Esophagus squamous epithelium (tissue), 5 donors: ENCODE measurements at places on chromosomes 5 and 9. TPM values are rescaled to one million over a fixed set of nuclear protein-coding genes. Genes with fewer than 3 reads are reported as not detected.
A peak's percentile ranks its signal among the peaks of the same experiment; 100 is the strongest.

DNA sequence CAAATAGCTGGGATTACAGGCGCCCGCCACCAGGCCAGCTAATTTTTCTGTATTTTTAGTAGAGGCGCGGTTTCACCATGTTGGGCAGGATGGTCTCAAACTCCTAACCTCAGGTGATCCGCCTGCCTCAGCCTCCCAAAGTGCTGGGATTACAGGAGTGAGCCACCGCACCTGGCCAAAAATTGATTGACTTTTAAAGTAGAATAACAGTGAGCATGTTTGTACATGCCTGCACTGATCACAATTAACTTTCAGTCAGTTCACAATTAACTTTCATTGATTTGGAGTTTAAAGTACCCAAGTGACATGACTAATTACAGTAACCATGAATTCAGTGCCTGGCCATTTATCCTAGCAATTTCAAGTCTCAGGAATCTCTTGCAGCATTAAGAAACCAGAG is 61.3 kb downstream of the ANKH start:
- H3K36me3 ChIP-seq, result no peaks in the 10 kb centered on the region
- H3K27ac ChIP-seq, result peak overlapping the region; percentile 47
- no peaks in the 10 kb centered on the region for H3K4me1 ChIP-seq
- no peak for DNase-seq
- no peak overlapping the region for H3K4me3 ChIP-seq

DNA sequence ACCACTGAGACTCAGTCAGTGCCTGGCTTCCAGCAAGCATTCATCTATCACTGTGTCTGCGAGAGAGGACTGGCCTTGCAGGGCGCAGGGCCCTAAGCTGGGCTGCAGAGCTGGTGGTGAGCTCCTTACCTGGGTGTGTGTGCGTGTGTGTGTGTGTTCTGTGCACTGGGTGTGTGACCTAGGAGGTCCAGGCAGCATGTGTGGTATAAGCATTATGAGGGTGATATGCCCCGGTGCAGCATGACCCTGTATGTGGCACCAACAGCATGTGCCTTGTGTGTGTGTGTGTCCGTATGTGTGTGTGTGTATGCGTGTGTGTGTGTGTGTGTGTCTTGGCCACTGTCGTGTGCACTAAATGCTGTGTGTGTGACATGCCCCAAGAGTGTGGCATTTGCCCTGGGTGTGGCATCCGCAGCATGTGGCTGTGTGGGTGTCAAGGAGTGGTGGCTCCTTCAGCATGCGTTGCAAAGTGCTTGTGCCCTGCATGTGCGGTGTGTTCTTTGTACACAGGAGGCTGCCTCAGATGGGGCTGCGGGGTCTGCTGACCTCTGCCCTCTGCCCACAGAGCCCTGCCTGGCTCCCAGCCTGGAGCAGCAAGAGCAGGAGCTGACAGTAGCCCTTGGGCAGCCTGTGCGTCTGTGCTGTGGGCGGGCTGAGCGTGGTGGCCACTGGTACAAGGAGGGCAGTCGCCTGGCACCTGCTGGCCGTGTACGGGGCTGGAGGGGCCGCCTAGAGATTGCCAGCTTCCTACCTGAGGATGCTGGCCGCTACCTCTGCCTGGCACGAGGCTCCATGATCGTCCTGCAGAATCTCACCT is 3.3 kb downstream of the FGFR4 start:
- H3K4me3 ChIP-seq, result no peak overlapping the region
- H3K27me3 ChIP-seq, result no peaks in the 10 kb centered on the region
- peaks cover 55% of the 10 kb centered on the region for H3K4me1 ChIP-seq

- DNase-seq, result no peak
- no peaks in the 10 kb centered on the region for H3K36me3 ChIP-seq
- H3K4me1 ChIP-seq, result no peaks in the 10 kb centered on the region
- no peak overlapping the region for H3K27ac ChIP-seq
- no peak overlapping the region for H3K4me3 ChIP-seq
These were observed 821.5 kb downstream of the EFNA5 start for GRCh38 chr5:106849266-106849665.

DNA sequence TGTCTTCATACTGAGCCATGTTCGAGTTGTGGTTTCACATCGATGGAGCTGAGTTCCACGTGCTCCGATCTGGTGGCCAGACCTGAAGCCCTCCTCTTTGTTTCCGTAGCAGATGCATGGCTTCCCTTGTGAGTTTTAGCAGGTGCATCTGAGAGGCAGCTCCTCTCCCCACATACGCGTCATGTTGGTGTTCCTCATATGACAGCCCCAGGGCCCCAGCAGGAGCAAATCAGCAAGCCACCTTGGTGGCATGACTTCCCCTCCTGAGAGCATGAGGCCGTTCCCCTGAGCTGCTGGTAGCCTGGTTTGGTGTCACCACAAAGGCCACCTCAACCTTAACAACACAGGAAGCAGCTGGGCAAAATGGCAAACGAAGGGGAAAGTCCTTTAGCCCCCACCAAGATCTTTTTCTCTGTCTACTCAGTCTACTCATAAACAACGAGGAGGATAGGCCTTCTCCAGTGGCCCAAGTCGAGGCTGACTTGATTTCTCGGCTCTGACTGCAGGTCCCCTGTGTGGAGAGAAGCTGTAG is 5.9 kb downstream of the CYFIP2 start:
- peak overlapping the region; percentile 67 for H3K27ac ChIP-seq
- H3K36me3 ChIP-seq, result no peaks in the 10 kb centered on the region
- H3K27me3 ChIP-seq, result no peaks in the 10 kb centered on the region
- H3K4me3 ChIP-seq, result no peak overlapping the region
- peaks cover under 1% of the 10 kb centered on the region for H3K4me1 ChIP-seq

- no peak for DNase-seq
- no peaks in the 10 kb centered on the region for H3K36me3 ChIP-seq
- no peaks in the 10 kb centered on the region for H3K4me1 ChIP-seq
- no peak overlapping the region for H3K27ac ChIP-seq
- no peaks in the 10 kb centered on the region for H3K27me3 ChIP-seq
These were observed 139.9 kb downstream of the ADAMTS6 start for GRCh38 chr5:65341835-65342234.

DNA sequence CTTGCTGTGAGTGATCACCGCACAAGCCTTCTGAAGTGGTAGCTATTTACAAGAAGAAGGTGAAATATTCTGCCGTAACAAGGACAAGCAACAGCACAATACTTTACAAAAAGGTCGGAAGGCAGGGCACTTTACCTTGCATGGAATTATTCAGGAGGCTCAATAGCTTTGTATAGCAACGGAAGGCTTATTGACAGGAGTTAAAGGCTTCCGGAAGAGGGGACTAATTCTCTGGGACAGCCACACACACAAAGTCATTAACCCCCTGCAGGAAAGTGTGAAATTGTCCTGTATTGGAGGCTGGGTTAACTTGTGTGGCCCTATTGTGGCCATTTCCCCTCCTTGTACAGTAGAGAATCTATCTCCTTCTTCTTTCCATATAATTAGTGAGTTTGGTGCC is 199.3 kb upstream of the SEMA6A start:
- no peak for DNase-seq
- H3K4me1 ChIP-seq, result peaks cover 8% of the 10 kb centered on the region
- no peaks in the 10 kb centered on the region for H3K36me3 ChIP-seq
- no peaks in the 10 kb centered on the region for H3K27me3 ChIP-seq
- H3K4me3 ChIP-seq, result no peak overlapping the region

DNA sequence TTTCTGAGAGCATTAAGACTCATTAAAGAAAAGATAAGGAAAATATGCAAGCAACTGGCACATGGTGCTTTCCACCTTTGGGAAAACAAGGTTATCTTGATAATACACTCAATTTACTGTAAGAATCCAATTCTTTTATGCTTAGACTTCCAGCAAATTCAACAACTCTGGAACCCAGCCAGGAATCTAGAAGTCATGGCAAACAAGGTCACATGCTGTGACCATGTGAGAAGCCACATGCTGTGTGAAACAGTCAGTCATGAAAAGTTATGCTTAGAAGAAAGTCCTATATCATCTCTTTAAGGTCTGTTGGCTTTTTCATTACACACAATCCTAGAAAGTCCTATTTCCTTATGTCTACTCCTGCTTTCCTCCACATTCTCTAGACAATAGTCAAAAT is 581.8 kb upstream of the C9orf72 start:
- H3K36me3 ChIP-seq, result no peaks in the 10 kb centered on the region
- H3K27ac ChIP-seq, result no peak overlapping the region
- no peak overlapping the region for H3K4me3 ChIP-seq
- no peaks in the 10 kb centered on the region for H3K4me1 ChIP-seq
- DNase-seq, result no peak

GRCh38 chr5:124630767-124631704 is 115.4 kb downstream of the ZNF608 start:
- no peak for DNase-seq
- H3K36me3 ChIP-seq, result peaks cover 3% of the 10 kb centered on the region
- no peak overlapping the region for H3K27ac ChIP-seq
- no peak overlapping the region for H3K4me3 ChIP-seq
- no peaks in the 10 kb centered on the region for H3K27me3 ChIP-seq
- peaks cover 8% of the 10 kb centered on the region for H3K4me1 ChIP-seq

The LIFR gene
- total RNA-seq, result 3.1 TPM

The PCDHB8 gene
- 0.38 TPM for total RNA-seq
